ENCODE measurements at places on chromosomes 5 and 9. TPM values are rescaled to one million over a fixed set of nuclear protein-coding genes. Genes with fewer than 3 reads are reported as not detected.
A peak's percentile ranks its signal among the peaks of the same experiment; 100 is the strongest.

GRCh38 chr9:110095161-110095595, 112.8 kb downstream of the C9orf152 start:
- DNase-seq, result no peak

- DNase-seq, result no peak
Measured at GRCh38 chr5:14447958-14448911, 133.4 kb upstream of the OTULINL start.

DNA sequence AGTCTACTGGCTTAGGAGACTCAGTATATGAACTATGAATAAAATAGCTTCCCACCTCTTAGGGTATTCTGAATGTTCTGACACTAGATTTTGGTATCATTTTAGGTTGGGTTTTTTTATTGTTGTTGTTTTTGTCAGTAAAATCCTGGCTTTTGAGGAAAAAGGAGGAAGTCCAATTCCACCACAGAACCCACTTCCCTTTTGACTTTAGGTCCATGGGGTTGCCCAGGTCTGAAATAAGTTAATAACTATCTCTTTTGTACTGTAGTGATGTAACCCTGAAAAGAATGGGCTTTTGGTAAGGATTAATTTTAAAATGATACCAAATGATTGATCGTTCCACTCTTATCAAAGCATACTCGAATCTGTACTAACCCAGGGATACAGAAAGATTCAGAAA, 29.1 kb upstream of the IL12B start:
- DNase-seq, result no peak

DNA sequence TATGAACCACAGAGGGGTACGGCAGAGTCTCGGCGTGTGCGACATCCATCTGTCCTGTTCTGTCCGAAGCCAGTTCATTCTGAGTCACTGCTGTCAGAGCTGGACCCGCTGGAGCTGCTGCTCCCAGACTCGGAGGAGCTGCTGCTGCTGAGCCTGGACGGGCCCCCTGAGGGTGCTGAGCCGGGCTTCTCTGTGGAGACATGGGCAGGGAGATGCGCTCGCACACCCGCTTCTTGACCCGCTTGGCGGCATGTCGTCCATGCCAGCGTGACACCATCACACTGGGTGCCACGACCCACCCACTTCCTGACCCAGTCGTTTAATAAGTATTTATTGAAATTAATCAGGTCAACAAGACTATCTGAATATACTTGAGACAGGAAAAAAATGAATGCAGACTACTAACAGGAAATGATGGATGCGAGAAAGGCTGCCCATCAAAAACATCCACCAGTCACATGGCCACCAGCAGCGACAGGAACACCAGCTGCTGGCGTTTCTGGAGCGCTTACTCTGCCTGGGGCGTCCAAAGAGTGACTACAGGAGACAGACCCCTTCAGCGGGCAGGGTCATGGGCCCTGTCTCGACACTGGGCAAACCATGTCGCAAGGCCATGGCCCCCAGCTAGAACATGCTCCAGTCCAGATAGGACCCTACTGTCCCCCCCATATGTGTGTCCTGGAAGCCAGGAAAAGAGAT, 8.4 kb downstream of the BRD3OS start:
- no peak for DNase-seq

TAF1L gene
- 0.19 TPM for total RNA-seq

- no peak for DNase-seq
Measured at GRCh38 chr9:104905931-104906330, 22.0 kb downstream of the ABCA1 start.

GRCh38 chr5:2985718-2986117, 234.2 kb upstream of the IRX2 start:
- no peak for DNase-seq

DNA sequence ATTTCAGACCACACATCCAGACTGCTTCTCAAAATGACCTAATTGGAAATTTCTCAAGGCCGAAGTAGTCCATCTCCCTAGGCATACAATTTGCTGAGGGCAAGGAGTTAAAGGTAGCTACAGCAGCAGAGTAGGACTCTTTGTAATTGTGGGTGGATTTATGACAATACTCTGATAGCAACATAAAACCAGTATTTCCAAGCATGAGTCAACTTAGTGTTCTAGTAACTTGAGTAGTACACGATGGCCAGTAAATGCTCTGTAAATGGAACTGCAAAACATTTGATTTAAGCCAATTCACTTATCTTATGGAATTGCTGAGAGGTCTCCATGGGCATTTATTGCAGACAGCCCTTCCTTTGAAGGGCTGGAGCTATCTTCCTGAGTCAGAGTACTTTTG, 352.2 kb downstream of the PLK2 start:
- DNase-seq, result no peak

GRCh38 chr5:137847687-137848086, 20.0 kb upstream of the MYOT start:
- no peak for DNase-seq

OR1Q1 gene
- total RNA-seq, result not detected

DNA sequence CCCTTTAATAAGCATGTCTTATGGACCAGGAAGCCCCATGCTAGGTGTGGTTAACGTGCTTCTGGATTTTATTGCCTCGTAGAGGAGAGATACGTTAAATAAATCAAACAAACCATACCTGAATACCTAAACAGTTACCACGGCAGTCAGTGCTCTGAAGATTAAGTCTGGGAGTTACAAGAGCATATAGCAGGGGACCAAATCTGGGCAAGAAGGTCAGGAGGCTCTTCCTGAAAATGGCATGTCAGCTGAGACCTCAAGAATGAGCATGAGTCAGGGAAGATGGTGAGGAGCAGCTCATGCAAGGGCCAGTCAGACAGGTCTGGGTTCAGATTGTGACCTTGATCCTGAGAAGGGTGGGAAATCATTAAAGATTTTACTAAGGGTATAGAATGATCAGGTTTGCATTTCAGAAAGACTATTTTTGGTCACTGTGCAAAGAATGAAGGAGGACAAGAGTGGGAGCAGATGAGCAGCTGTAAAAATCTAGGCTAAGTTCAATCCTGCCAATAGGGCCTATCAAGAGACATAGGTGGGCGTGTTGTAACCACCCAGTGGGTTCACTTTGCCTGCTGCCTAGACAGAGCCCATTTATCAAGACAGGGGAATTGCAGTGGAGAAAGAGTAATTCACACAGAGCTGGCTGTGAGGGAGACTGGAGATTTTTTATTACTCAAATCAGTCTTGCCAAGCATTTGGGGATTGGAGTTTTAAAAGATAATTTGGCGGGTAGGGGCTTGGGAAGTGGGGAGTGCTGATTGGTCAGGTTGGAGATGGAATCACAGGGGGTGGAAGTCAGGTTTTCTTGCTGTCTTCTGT, 4.8 kb upstream of the ZNF366 start:
- no peak for DNase-seq

- no peak for DNase-seq
Measured at GRCh38 chr5:114438471-114438870, 76.6 kb downstream of the KCNN2 start.

DNA sequence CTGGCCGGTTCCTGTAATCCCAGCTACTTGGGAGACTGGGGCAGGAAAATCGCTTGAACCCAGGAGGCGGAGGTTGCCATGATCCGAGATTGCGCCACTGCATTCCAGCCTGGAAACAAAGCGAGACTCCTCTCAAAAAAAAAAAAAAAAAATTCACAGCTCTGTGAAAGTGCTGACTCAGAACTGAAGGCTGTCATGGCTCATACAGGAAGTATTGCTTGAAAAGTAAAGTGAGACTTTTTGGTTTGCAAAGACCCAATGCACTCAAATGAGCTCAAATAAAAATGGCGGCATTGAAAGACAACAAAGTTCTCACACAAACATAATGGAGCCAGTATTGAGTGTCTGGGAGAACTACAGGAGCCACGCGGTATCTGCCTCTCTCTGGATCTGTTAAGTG, 202.1 kb downstream of the FBXL7 start:
- no peak for DNase-seq

DNA sequence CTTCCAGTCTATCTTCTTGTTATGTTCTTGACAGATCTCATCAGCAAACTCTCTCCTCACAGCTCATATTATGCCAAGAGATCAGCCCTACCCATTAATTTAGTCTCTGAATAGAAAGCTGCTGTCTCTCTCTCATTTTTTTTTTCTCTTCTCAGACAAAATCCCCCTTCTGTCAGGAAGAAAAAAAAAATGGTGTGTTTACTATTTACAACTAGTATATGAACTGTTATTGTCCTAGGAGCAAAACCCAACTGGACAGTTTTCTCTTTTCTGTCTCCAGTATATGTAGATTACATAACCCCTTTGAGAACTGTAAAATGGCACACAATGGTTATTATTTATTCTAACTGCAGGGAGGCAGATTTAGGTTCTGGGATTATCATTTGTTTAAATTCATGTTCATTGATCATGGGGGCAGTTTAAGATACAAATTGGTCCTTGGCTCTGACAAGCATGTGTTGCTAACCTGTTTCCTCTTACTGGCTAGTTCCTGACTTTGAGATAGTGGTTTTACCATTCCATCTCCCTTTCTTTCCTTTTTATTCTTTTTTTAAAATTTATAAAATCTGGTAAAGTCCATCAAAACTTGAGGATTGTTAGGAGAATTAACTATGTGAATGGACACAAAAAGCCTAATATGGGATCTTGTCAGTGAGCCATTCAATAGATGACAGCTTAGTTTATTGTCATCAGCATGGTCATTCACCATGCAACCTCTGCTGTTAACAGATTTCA, 210.0 kb upstream of the PAPPA start:
- DNase-seq, result no peak

SUSD3 gene
- total RNA-seq, result 6.5 TPM

FOXI1 gene
- total RNA-seq, result not detected

DNA sequence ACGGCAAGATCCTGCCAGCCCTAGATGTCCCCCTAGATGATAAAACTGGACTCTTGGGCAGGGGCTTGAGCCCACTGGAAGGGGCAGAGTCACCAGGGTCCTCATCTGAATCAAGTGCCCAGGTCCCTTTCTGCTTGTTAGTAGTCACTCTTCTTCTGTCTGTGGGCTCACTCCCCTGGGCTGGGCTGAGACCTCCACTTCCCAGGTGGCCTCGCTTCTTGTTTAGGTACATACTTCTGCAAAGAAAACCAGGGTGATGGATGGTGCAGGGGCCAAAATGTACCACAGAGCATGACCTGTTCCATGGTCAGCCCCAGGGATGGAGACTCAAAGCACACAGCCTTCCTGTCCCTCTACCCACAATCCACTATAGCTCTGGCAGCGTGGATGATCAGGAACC, 845 bp upstream of the SLC46A2 start:
- no peak for DNase-seq

CCDC152 gene
- not detected for total RNA-seq

TRIM36 gene
- total RNA-seq, result 48.9 TPM

NUTM2G gene
- not detected for total RNA-seq

DNA sequence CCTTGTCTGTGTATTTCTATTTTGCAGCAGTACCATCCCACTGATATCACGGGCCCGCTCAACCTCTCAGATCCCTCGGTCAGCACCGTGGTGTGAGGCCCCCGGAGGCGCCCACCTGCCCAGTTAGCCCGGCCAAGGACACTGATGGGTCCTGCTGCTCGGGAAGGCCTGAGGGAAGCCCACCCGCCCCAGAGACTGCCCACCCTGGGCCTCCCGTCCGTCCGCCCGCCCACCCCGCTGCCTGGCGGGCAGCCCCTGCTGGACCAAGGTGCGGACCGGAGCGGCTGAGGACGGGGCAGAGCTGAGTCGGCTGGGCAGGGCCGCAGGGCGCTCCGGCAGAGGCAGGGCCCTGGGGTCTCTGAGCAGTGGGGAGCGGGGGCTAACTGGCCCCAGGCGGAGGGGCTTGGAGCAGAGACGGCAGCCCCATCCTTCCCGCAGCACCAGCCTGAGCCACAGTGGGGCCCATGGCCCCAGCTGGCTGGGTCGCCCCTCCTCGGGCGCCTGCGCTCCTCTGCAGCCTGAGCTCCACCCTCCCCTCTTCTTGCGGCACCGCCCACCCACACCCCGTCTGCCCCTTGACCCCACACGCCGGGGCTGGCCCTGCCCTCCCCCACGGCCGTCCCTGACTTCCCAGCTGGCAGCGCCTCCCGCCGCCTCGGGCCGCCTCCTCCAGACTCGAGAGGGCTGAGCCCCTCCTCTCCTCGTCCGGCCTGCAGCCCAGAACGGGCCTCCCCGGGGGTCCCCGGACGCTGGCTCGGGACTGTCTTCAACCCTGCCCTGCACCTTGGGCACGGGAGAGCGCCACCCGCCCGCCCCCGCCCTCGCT, 1.9 kb downstream of the LRRC26 start:
- no peak for DNase-seq

DNA sequence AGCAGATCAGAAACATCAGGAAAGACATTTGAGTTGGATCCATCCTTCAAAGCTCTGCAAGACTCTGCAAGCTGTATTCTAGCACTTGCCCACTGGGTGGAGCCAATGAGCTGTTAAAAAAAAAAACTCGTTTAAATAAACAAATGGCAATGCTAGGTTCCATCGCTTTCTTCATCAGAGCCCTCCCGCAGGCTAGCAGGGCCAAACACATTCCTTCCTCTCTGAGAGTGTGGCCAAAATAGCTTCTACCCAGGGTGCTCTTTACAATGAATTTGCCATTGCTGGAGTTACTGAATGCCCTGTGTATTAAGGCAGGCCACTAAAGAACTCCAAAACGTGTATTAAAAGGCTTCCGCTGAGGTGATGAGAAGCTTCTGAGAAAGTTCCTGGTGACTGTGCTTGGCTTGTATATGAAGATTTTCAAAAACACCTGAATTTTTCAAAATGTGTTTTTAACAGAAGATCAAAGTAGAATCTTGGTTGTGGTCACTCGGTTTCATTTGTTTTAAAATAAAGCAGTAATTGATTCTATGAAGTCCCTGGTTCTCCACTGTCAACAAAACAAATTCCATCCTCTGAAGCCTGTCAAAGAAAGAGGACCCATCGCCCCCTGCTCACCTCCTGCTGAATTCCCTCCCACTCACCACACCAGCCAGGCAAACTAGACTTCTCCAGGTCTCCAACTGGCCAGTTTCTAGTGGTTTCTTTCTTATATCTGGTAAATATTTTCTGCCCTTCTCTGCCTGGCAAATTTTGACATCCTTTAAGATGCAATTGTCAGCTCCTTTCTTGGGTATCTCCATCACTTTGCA, 36.5 kb upstream of the EQTN start:
- DNase-seq, result peak; percentile 69

MAMDC4 gene
- 30.8 TPM for total RNA-seq

GRCh38 chr9:136046554-136046920, 48.6 kb downstream of the NACC2 start:
- DNase-seq, result no peak

- DNase-seq, result no peak
Measured at GRCh38 chr9:97873882-97874281, 20.9 kb downstream of the FOXE1 start.

DNA sequence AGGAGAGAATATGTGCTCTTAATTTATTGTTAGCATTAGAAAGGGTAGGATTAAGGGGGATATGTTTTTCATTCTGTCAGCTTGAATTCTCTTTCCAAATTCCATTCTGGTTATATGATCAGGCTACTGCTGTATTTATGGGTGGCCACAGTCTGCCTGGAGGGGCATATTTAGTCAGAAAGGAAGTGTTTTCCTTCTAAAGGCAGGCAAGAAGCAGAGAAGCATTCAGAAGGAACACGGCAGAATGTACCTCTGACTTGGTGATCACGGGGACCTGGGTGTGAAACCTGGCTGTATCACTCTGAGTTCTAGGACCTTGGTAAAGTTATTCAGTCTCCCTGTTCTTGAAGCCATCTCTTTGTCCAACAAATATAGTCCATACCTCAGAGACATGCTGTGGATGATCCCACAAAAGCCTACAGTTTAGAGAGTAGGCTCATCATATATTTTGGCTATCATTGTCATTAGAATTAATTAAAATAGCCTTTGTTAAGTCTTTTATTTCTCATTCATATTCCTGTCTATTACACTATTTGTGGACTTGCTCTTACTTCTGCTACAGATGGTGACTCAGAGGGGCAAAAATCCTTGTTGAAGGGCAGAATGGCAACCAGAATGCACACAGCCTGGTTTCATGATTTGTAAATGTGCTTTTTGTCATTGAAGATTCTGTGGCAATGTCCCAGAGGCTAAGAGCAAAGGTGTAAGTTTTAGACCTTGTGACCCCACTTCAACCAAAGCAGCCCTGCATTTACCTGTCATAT, 2.7 kb downstream of the TNC start:
- DNase-seq, result no peak

MAPKAP1 gene
- 63.0 TPM for total RNA-seq

Measured in Peyer's patch (tissue), 4 donors.